GM12864 (cell line): ENCODE measurements at places on chromosomes 3 and 15.

DNA sequence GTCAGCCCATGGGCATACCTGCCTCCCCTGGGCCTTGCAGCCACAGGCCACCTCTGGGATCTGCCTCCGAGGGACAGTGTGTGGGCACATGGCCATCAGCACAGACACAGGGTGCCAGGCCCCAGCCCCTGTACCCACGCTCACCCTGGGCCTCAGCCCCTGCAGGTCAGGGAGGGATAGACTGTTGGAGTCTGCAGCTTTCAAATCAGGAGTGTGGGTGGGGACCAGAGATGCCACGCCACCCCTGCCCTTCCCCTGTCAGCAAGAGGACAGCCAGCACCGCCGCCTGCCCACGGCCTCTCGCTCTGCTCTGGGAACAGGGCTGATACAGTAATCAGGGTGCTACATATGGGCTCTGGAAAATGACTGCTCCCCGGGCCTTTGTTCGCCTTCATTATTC, 72.7 kb downstream of the DNAJB8 start:
- no peak for DNase-seq

- DNase-seq, result no peak
Measured at GRCh38 chr3:107989661-107990060, 101.2 kb downstream of the CD47 start.

DNA sequence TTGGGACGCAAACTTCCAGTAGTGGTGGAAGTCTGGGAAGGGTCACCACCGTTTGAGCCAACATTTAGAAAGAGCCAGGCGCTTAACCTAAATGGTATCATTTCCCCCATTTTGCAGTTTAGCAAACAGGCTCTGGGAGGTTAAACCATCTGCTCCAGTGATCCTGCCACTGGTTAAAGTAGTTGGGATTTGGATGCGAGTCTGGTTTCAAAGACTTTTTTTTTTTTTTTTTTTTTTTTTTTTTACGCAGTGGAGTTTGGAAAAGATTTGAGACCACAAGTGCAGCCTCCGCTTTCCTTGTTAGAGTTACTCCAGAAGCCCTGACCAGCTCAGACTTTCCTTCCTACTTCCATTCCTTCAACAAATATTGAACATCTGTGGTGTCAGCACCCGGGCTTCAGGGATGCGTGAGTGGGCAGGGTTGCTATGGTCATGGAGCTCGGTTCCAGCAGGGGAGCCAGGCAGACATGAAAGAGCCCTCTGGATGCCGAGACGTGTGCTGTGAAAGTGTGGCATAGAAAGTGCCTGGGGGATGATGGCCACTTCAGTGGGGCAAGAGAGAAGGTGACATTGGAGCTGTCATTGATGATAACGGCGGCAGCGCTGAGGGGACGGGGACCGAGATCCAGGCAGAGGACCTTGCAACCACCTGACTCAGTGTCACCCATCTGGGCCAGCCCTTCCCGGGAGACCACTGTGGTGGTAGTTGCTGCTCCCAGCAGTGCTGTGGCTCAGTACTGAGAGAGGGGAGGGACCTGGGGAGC, 1.1 kb upstream of the RNU6-1 start:
- no peak for DNase-seq

DNA sequence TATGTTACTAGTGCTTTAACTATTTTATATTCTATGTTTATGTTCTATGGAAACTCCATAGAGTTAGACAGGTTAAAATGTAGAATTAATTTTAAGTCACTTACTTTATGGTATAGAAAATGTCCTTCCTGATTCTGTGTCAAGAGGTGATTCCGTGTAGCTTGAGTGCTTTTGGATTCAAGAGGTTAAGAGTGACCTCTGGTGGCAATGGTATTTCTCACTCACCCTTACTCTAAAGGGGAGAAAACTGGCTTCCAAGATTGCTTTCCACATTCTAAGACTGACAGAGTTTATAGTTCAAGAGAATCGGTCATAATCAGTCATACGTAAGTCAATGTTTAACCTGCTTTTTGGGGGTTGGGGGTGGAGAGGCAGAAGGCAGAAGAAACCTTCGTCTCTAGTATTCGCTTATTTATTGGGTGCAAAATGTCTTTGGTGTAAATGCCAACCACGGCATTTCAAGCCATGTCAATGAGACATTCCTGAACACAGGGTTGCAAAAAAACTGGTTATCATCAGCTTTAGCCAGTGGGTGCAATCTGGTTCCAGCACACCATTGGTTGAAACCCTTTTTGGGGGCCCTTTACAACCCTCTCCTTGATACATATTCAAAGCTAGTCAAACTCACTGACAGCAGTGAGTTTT, 92.0 kb upstream of the VGLL3 start:
- DNase-seq, result no peak

GRCh38 chr3:170058127-170058526, 20.3 kb downstream of the GPR160 start:
- no peak for DNase-seq

- no peak for DNase-seq
Measured at GRCh38 chr15:101637038-101637437, 15.1 kb downstream of the TM2D3 start.

DNA sequence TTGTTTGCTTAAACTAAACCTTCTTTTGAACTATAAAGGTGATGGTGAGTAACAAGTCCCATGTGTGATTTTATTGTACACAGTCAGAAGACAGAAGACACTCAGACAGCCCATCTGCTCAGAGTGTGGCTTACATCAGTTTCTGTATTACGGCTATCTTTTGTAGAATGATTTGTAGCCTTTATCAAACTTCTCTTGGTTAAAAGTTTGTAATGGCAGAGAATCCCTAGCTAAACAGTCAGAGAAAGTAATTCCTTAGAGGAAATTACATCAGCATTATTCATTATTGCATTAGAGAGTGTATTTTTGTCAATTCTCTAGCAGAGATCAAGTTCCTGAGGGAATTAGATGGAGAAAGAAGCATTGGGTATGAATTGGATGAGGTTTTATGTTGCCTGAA, 500.8 kb downstream of the CNTN4 start:
- no peak for DNase-seq

GRCh38 chr15:34794590-34795206, 651 bp downstream of the ACTC1 start:
- no peak for DNase-seq

DNA sequence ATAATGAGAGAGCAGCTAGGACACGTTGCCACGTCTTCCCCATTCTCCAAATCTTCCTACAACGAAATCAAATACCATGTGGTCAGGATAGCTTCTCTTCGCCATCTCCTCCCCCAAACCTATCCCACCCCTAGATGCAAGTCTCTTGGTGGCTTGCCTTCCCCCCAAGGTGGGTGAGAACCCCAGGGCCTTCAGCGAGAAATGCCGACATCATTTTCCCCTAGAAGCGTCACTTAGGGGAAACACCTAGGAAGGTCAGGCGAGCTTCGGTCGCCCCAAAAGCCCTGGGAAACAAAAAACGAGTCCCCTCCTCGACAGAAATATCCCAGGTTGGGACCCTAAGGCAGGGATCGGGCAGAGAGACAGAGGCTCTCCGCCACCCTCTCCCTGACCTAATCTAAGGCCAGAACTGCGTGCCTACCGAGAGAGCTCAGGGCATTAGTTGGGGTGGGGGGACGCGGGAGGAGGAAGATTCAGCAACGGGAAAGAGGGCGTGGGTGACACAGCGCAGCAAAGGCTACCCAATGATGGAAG, 502 bp downstream of the DPH3 start:
- no peak for DNase-seq

DNA sequence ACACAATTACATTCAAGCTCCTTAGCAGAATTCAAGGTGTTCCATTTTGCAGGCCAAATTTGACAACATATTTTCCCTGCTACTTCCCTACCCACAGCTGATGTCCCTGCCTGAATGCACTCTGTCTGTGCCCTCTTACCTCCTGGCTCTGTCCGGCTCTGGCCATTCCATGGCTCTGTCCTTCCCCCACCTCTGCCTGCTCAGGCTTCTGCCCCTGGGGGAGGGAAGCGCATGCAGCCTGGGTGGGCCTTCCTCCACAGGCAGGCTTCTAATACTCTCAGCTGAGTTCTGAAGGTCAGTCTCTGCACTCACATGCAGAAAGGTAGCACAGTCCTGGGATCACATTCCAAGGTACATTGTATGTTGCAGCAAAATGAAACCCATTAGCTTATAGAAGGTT, 113.6 kb upstream of the CACNA2D3 start:
- DNase-seq, result no peak

DNA sequence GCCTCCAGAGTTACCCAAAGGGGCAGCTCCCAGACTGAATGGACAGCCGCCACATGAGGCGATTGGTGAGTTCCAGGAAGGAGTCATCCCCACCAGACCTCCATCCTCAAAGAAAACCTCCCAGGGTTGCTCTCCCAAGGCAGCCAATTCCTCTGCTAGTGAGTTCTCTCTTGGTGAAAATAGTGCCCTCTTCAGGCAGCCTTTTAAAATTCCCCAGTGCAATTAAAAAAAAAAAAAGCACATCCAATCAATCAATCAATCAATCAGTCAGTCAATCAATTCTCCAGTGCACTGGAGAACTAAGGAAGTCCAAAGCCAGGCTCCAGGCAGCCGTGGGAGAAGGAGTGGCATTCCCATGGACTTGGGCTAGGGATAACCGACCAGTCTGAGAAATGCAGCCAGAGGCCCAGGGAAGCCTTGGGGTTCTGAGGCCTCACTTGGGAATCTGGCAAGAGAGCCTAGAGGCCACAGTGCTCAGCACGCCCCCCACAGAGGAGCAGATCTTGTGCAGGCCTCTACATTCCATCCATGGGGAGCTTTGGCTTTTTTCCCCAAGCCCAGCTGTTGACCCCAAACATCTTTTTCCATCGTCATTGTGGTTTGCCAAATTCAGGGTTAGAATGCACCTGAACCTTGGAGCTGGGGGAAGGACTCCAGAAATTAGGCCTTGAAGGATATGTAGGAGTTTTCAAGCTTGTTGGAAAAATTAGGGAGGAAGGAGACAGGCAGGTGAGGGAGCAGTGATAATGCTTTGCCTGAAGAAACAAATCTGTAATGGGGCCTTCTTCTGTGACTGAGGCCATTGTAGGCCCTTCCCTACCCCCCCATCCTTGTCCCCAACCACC, 4.8 kb downstream of the PAQR5 start:
- DNase-seq, result no peak
